ENCODE measurements at places on chromosomes 16 and 17.

DNA sequence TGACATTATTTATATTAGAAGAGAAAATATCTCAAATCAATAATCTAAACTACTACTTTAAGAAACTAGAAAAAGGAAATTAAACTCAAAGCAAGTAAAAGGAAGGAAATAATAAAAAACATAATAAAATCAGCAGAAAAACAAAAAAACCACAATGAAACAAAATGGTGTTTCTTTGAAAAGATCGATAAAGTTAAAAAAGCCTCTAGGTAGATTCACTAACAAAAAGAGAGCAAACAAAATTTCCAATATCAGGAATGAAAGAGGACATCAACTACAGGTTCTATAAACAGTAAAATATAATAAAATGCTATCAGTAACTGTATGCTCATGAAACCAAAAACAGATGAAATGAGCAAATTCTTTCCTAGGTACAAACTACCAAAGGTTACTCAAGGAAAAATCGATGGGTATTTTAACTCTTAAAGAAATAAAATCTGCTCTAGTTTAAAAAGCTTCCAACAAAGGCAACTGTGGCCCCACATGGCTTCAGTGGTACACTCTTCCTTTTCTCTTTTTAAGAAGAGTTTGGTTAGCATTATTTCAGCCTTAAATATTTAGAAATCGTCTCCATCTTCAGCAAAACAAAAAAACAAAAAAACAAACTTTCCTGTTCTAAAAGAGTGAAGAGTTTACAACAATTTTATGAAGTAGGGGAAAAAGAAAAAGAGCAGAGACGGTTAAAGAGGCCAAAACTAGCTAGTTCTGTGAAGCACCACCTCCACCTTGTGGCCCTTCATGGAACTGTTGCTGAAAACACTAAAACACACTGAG, 102.2 kb downstream of the TRIM37 start:
- DNase-seq = no peak

DNA sequence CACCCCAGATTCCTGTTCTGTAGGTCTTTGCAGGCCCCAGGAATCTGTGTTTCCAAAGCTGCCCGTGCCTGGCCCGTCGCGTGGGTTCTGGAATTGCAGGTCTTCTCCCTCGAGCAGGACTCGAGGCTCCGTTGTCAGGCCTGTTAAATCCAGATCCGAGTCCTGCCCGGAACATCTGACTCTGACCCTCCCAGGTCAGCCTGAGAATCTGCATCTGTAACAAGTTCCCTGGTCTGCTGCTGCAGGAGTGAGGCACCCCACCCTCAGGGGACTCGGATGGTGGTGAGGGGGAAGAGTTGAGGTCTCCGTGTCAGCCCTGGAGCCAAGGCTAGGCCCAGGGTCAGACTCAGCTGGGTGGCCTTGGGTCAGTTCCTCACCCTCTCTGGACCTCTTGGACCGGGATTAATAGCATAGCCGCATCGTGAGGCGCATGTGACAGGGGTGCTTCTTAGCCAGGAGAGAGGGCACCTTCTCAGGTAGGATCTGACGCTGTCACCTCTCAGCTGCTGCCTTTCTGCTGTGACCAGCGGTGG, 8.8 kb downstream of the SPIRE2 start:
- no peak for DNase-seq

- no peak for DNase-seq
Measured at GRCh38 chr16:23728112-23728477, 15.1 kb upstream of the ERN2 start.

- DNase-seq = no peak
Measured at GRCh38 chr16:86594721-86595120, 16.4 kb downstream of the FOXL1 start.

- no peak for DNase-seq
Measured at GRCh38 chr17:80303824-80304223, 43.2 kb downstream of the RNF213 start.

DNA sequence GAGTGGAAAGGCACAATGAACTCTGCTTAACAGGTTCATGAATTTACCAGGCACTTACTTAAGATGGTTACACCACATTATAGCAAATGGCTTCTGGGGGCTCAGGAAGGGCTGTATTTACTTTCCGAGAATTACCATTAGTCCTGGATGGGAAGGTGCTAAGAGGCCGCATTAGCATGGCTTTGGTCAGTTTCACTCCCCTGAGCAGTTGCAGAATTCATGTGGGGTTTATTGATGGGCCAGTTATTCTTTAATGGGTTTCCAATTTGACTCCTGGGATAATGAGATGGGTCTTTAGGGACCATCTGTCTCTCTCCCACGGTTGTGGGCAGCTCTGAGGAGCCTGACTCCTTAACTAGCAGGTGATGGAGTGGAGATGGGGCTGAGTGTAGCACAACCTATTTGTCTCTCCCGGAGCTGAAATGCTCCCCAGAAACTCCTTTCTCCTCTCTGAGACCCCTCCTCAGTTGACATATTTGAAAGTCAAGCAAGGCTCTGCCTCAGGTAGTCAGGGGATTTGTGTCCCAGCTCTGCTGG, 652.5 kb downstream of the HS3ST4 start:
- DNase-seq = no peak

GRCh38 chr16:57266531-57267260, 17.8 kb downstream of the PLLP start:
- no peak for DNase-seq

DNA sequence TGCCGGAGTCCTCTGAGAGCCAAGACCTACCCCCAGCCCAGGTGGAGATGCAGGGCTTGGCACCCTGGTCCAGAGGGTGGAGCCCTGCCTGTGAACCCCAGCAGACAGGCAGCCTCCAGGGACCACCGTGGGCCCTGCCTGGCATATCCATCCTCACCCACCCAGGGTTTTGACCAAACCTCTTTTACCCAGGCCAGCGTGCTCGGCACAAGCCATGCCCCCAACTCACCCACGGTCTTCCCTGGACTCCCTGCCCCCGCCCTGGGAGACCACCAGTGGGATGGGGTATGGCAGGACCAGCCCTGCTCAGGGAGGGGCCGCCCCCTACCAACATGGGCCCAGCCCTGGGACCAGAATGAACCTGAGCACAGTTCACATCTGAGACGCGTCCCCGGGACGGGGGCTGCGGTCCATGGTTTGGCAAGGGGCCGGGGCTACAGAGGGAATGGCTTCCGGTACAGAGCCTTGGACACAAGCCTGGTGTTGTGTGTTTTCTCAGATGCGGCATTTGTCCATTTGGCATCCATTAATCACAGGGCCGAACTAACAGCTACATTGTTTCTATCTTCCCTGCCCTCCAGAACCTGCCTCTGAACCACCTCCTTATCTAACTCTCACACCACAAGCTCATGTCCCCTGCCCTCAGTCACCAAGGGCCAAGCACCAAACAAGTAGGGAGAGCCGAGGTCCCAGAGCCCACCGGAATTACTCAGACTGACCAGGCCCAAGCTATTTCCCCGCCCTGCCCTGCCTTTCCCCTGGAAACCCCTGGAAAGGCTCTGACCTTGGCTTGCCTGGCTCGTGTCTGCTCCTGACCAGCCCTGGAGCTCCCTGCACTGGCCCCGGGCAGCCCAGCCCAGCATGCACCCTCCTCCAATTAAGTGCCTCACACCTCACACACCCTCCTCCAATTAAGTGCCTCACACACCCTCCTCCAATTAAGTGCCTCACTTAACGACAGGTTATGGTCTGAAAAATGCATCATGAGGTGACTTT, 14.1 kb downstream of the HS3ST6 start:
- no peak for DNase-seq

DNA sequence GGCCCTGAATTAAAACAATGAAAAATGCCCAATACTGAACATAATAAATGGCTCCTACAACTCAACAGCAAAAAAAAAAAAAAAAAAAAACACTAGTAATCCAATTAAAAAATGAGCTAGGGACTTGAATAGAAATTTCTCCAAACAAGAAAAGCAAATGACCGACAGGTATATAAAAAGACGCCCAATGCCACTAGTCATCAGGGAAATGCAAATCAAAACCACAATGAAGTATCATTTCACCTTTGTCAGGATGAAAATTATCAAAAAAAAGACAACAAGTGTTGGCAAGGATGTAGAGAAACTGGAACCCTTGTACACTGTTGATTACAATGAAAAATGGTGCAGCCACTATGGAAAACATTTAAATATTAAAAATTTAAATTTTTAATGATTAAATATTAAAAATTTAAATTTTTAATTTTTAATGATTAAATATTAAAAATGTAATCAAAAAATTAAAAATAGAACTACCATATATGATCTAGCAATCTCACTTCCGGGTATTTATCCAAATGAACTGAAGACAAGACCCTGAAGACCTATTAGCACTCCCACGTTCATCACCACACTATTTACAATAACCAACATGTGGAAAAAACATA, 28.1 kb downstream of the BBS2 start:
- no peak for DNase-seq

- no peak for DNase-seq
Measured at GRCh38 chr17:42632949-42633444, 23.5 kb downstream of the TUBG1 start.

DNA sequence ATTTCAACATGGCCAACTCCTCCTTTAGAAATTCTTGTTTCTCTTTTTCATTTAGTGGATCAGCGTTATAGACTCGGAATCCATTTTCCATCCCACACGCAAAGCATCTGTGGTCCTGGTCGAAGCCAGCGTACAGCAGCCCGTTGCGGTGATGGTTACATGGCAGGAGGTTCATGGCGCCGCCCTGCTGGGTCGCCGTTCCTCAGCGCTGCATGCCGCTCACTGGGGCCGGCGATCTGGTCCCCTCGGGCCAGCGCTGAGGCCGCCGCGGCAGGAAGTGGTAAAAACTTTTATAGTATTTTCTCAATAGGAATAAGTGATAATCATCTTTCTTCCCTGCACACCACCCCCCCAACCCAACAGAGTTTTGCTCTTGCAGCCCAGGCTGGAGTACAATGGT, 29.9 kb upstream of the RHOT1 start:
- DNase-seq = no peak

GRCh38 chr16:1167276-1168107, 14.6 kb downstream of the CACNA1H start:
- DNase-seq = peak; percentile 92

DNA sequence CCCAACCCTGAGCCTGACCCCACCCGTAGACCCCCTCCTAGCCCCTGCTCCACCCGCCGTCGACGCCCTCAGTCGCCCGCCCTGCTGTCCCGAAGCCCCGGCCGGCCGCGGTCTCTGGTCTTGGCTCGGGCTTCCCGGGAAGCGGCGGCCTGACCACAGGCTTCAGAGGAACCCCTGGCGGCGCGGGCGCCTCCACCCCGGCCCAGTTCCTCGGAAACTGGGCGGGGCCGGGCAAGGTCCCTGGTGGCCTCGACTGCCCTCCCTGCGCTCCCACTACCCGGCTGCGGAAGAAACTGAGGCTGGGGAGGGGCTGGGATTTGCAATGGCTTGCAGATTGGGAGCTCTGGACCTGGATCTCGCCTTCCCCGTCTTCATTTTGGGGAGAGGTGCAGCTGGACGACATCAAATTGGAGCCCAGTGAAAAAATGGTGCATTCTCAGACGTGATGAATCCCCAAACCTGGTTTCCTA, 692 bp upstream of the SOCS1 start:
- DNase-seq = no peak

DNA sequence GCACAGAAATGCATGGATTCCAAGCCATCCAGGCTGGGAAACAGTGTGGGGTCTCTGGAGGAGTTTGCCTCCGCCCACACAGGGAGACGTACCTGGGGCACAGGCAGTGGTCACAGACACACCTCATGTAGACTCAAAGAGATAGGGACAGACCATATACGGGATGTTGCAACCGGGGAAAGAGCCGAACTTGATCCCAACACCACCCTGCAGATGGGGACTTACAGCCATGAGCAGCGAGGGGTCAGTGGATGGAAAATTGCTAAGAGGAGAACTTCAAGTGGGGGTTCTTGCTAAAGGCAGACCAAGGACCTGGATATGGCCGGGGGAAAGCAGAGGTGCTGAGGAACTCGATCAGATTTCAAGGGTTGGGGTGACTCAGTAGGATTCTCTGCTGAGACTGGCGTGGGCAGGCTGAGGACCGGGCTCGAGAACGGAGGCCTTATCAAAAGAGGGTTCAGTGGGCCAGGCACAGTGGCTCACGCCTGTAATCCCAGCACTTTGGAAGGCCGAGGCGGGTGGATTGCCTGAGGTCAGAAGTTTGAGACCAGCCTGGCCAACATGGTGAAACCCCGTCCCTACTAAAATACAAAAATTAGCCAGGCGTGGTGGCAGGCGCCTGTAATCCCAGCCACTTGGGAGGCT, 12.0 kb upstream of the DNAH17 start:
- DNase-seq = no peak

DNA sequence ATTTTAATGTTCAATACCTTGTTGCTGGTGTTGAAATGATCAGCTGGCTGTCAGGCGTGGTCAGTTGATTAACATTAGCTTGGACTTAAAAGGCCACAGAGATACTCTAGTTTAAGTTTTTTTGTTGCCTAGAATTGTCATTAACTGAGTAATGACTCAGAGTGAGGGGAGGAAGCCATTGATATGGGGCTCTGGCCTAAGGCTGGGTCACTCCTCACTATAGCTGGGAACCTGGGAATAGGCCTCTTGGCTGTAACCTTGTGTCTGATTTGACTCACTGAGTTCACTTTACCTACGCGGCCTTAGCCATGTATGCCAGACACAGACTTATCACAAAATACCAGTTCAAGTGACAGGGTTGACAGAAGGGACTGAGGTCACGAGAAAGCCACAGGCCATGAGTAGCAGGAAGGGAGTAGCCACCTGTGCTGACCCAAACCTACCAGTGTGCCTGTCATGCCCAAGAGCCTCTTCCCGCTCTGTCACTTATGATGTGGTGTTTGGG, 37.9 kb upstream of the ADCY7 start:
- DNase-seq = no peak

- DNase-seq = no peak
Measured at GRCh38 chr16:88636488-88637265, 1.7 kb upstream of the IL17C start.

DNA sequence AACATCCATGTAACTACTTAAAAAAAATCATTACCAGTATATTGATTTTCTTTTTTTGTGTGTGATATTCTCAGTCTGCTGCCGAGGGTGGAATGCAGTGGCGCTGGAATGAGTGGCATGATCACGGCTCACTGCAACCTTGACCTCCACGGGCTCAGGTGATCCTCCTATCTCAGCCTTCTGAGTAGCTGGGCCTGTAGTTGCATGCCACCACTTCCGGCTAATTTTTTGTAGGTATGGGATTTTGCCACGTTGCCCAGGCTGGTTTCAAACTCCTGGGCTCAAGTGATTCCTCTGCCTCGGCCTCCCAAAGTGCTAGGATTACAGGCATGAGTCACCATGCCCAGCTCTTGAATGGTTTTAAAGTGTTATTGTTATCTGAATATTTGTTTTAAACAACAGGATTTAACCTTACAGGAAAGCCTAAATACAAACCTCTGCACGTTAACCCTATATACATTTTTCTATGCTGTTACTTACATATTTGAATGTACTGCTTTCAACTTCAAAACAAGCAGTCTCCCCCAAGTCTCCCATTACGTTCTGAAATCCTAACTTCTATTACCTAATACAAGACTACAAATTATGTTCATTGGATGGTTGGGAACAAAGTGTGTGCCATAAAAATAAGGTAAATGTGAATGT, 61.7 kb downstream of the KPNA2 start:
- no peak for DNase-seq

DNA sequence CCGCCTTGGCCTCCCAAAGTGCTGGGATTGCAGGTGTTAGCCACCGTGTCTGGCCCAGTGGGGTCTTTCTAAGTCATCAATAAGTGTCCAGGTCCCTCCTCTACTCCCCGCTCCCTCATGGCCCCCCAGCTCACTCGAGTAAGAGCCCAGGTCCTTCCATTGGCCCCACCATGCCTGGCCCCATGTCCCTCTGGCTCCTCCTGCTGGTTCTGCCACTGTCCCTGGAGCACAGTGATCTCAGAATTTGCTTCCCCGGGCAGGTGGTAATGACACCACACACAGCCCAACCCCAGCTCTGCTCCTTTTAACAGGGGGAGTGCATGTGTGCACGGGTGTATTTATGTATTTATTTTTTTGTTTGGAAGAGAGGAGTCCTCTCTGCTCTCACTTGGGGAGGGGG, 19.6 kb downstream of the MGAT5B start:
- DNase-seq = no peak
